Suppressor macrophage (primary cell): ENCODE measurements at places on chromosomes 12 and 14.

DNA sequence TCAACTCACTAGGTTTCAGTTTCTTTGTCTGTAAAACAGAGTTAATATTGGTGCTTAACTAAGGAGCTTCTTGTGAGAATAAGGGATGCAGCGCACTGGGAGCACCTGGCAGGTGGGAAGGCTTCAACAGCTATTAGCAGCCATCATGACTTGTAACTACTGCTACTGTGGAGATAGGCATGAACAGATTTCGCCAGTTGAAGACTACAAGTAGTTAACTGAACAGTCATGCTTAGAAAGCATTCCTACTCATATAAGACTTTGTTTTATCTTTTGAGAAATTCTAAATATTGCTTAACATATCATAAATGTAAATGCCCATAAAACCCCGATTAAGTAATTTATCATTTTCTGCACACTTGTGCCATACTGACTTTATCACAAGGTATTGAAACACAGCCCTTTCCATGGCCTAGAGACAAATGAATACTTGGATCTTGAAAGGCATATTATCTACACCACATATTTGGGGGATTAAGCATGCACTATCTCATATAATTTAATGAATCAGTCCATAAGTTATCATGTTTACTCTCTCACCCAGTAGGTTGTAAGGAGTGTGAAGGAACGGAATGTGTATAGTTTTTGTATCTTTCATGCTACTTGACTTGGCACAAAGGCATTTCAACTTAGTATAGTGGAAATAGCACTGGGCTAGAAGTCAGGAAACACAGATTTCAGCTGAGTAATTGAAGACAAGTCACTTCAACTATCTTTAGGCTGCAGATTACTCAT, 16.1 kb downstream of the NTN4 start:
- no peak for DNase-seq

- peak; percentile 64 for DNase-seq
These were observed 27.2 kb upstream of the PNMA1 start for GRCh38 chr14:73741386-73741875.

DNA sequence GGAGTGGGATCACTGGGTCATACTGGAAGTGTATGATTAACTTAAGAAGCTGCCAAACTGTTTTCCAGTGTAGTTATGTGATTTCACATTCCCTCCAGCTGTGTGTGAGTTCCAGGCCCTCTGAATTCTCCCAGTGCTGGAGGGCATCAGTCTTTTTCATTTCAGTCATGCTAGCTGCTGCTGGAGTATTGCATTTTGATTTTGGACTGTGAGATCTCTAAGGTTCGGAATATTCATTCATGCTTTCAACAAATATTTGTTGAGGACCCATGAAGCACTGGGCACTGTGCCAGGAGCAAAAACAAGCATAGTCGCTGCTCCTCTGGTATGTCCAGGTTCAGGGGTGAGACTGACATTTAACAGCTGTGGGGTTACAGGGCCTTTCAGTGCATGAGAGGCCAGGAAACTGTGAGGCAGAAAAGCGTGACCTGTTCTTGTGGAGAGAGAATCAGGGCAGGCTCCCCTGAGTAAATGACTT, 133.2 kb downstream of the SCARB1 start:
- no peak for DNase-seq

- DNase-seq, result peak; percentile 30
These were observed 84.6 kb downstream of the RIN3 start for GRCh38 chr14:92597906-92598905.

GRCh38 chr14:34254571-34254970, 207.5 kb downstream of the SPTSSA start:
- no peak for DNase-seq

GRCh38 chr12:4567073-4567881, 5.3 kb downstream of the DYRK4 start:
- DNase-seq, result peak; percentile 95

DNA sequence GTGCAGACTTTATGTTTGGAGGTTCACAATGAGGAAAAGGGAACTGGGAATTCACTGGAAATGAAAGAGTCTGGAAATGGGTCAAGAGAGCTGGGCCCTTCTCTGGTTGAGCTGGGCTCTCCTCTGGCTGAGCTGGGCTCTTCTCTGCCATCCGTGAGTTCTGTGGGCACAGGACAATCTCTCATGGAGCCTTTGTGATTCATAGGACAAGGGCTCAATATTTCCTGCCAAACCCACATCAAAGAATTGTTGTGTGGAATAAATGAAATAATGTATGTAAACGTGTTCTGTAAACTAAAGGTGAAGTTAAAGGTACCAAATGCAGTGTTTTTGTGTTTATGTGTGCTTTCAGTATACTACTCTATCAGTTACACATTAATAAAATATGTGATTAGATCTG, 95.5 kb upstream of the OVCH1 start:
- no peak for DNase-seq
